Left colon (tissue), 2 donors: ENCODE measurements at places on chromosomes 7 and 10. TPM values are rescaled to one million over a fixed set of nuclear protein-coding genes. Genes with fewer than 3 reads are reported as not detected.
A peak's percentile ranks its signal among the peaks of the same experiment; 100 is the strongest.

DNA sequence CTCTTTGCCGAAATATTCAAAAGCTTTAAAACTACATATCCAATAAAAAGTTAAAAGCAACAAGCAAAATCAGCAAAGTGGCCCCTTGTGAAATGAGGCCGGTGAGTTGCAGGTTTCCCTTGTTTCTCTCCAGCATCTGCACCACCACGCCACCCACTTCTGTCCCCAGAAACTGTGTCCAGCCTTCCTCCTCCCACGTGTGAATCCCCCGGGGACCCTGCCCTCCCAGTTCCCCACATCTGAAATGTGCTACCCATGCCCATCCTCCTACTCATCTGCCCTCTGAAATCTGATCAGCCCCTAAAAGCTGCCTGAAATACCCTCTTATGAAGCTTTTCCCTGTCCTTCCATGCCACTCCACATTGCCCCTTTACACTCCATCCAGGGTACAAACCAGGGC lies 3.8 kb downstream of the ALOX5 start:
- no peak for DNase-seq

The LLCFC1 gene
- not detected for total RNA-seq

DNA sequence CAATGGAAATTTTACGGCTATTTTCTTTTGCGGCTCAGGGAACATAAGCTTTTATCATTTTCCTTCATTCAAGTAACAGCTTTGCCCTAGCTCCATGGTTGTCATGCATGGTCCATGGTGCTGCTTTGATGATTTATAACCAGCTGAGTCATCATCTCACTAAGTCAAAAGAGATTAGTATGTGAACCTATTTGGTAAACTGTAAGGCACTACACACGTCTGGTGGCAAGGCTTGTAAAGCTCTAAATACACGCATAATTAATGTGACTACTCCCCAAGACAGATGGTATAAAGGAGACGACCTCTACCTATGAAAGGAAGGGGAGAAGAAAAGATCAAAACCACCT lies 340.2 kb downstream of the KCNMA1 start:
- DNase-seq, result no peak

DNA sequence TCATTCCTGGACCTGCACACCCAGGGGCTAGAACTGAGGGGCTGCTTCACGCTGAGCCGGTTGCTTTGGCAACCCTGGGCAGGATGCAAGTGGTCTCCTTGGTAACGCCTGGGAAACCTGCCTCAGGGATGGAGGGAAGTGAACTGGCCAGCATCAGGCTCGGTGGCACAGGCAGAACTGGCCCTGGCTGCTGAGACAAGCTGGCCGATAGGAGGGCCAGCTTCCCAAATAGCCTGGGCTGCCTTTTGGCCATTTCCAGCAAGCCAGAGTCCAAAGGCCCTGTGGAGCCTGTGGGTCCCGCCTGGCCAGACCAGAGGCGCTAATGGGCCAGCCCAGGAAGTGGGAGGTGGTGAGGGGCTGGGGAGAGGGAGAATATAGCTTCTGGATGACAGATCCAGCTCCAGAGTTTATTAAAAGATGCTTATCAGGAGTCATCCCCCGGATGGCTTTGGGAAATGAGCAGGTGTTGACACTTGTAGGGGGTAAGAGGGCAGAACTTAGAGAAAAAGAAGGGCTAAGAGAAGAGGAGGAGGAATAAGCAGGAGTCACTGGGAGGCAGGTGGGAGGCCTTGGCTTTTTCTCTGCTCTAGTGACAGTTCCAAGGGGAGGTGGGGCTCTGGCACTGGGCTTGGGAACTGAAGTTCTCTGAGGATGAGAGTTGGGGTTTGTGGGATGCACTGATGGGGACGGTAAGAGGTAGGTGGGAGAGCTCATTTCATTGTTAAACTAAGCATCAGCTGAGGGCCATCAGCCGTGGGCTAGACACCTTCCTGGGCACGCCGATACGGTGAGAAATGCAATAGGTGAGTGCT lies 9.6 kb downstream of the NEURL1 start:
- DNase-seq, result peak; percentile 14

DNA sequence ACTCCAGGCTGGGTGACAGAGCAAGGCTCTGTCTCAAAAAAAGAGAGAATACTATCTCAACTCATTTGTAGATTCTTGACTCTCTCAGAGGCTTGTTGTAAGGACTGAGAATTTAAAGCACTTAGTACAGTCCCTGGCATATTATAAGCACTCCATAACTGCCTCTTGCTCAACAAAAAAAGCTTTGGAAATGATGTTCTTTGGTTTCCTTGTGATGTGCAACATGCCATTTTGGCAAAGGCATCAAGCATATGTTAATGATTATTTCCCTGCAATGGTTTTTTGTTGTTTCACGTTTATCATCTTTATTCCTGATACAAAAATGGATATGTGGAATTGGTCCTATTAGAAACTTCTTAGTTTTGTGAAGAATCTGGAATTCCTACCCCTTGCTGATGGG lies 15.7 kb downstream of the NOLC1 start:
- no peak for DNase-seq

GRCh38 chr10:56472978-56473377 lies 111.9 kb upstream of the ZWINT start:
- no peak for DNase-seq

DNA sequence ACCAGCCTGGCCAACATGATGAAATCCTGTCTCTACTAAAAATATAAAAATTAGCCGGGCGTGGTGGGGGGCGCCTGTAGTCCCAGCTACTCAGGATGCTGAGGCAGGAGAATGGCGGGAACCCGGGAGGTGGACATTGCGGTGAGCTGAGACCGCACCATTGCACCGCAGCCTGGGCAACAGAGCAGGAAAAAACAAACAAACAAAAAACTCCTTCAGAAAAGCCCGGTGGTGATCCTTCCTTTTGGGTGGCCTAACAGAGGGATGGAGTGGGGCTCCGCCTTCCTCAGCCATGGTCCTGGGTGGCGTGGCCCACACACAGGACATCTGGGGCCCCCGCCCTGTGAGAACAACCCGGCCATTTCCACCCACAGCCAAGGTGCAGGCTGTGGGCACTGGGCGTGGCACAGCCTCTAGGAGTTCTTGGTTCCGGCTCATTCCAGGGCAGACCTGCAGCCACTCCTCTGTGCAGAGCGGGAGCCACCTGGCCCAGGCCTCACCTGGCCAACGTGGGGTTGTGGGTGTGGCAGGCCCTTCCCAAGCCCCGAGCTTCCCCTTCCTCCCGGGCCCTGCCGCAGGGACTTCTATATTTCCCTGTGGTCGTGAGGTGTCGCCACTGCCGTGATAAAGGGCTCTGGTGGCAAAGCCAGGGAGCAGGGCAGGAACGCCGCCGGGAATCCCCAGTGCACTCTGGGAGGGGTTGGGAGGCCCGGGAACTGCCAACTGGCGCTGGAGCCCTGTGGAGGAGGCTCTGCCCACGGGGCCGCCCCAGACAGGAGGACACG lies 37.6 kb downstream of the GET4 start:
- DNase-seq, result peak; percentile 90

The OPALIN gene
- total RNA-seq, result not detected

The SORBS1 gene
- total RNA-seq, result 20.6 TPM

The IGFBP3 gene
- 30.9 TPM for total RNA-seq

- no peak for DNase-seq
Measured at GRCh38 chr7:136874393-136875032, 6.1 kb downstream of the CHRM2 start.

GRCh38 chr10:121998462-121998861 lies 9.5 kb downstream of the TACC2 start:
- DNase-seq, result no peak

The SYT15 gene
- 2.2 TPM for total RNA-seq

GRCh38 chr7:80510021-80510420 lies 1.8 kb downstream of the GNAT3 start:
- no peak for DNase-seq

GRCh38 chr7:121178452-121178851 lies 150.3 kb upstream of the WNT16 start:
- DNase-seq, result no peak

- DNase-seq, result no peak
Measured at GRCh38 chr10:123378302-123378701, 224.1 kb downstream of the BUB3 start.

DNA sequence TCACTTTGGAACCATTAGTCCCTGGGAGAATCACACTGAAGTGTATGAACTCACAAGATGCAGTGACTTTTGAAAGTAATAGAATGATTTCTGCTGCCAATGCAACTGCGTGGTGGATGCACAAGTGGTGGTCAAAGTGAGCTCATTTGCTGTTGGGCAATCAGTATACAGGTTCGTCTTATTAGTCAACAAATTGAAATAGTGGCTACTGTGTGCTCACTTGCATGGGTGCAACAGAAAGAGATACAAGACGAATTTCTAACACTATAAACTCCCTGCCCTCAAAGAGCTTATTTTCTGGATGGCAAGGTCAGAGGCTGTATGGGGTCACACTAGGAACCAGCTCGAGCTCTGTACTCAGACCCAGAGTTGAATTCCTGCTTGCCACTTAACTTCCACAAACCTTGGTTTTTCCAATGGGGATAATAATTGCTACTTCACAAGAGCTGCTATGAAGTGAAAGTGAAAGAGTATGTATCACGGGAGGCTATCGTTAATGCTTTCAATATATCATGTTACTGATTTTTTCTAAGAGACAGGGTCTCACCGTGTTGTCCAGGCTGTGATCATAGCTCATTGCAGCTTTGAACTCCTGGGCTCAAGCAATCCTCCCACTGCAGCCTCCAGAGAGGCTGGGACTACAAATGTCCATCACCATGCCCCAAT lies 8.3 kb upstream of the BCL7B start:
- no peak for DNase-seq

DNA sequence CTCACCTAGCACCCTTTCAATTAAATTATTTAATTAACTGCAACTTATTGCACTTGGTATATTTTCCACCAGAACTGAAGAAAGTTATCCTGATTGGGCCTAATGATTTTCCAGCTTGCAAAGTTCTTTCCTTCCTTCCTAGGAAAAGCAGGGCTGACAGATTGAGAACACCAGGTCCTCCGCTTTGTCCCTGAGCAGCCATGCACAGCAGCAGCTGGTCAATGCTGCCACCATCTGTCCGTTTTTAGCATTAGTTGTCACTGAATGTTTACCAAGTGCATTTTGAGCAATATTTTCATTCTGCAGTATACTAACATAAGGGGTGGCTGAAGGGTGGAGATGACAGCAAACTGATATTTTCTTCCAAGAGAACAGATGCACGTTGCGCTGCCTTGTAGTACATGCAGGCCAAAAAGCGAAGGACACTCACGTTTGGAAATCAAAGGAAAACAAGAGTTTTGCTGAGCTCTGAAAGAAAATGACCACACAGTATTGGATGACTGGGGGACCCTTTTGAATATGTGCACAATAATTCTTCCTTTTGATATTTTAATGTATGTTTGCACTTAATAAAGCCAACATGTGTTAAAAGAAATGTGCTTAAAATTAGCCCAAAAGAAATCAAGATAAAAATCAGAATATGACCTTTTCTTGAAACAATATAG lies 248.8 kb upstream of the PTN start:
- peak; percentile 40 for DNase-seq

GRCh38 chr10:75466001-75466400 lies 34.6 kb downstream of the LRMDA start:
- DNase-seq, result no peak

GRCh38 chr10:124644771-124645415 lies 99.3 kb downstream of the FAM53B start:
- no peak for DNase-seq

DNA sequence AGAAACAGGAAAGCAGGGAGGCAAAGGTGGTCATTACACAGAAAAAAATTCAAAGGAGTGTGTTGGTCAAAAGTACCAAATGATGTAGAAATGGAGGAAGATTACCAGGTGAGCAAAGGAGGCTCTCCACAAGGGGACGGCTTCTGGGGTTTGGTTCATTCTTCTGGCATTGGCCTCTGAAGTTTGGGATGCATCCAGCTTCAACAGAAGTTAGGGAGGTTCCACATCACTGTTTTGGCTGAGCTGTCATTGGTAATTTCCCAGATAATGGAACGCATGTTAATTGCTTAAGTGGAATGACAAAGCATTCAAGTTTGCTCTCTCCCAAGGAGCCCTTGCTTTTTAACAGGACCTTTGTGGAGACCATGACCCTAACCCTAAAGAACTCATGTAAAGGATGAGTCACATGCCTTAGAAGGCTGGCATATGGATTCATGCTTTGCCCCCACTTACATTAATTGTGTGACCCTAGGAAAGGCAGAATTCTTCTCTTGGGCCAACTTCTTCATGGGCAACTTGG lies 398.6 kb downstream of the GPAM start:
- DNase-seq, result no peak

The TAS2R4 gene
- total RNA-seq, result 1.1 TPM

GRCh38 chr10:90313576-90314325 lies 544.1 kb downstream of the HTR7 start:
- DNase-seq, result no peak

DNA sequence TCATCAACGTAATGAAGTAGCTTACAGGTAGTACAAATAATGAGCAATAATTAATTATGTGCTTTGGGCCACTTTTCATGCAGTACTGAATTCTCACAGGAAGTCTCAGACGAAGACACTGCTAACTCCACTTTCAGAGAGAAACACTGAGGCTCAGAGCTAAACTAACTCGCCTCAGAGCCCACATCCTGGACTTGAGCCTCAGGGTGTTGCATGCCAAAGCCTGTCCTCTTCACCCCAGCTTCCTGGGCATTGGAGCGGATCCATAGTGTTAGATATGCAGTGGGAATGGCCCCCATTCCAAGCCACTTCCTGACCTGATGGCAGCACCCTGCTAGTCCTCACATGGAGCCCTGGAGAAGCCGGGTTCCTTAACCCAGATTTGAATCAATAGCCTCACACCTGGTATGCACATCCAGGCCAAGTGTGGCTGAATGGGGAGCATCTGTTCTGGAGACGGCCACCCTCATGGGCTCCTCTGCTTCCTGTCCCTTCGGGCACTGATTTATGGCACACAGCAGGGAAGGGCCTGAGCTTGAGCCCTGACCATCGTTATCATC lies 265.1 kb upstream of the ZNF32 start:
- DNase-seq, result no peak

DNA sequence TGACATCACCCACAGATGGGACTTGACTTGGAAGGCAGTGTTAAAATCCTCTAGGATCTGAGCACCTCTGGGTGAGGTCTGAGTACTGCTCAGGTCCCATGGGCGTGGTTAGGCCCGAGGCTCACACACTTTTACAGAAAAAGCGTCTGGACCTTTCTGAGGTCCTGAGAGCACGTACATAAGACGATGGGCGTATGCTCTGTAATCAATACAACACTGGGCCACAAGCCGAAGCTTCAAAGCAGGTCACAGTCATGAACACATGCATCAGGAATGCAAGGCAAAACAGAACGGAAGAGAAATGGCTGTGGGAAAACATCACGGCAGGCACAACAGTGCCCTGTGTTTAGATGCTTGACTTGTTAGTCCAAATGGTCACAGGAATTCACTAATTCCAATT lies 112.2 kb downstream of the LARP4B start:
- DNase-seq, result no peak

DNA sequence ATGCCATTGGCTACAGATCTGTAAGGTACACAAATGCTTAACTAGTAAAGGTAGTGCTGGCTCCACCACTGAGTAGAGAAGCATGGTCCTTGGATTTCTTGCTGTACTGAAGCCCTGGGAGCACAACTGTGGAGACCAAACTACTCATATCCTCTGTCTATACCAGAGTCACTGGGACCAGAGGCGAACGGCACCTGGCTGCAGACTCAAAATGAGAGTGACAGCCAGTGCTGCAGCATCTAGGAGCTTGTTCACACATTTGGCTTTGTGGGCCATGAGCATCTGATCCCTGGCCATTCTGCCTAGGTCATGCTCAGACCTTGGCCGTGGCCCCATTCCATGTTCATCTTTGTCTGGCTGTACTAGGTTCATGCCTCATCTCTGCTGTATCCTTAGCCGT lies 31.9 kb downstream of the LRRC18 start:
- no peak for DNase-seq

- DNase-seq, result no peak
Measured at GRCh38 chr10:12055732-12056131, 13.0 kb upstream of the DHTKD1 start.

GRCh38 chr10:49025347-49025983 lies 85.8 kb upstream of the LRRC18 start:
- DNase-seq, result no peak
